CD4-positive, alpha-beta T cell (primary cell): ENCODE measurements at places on chromosomes 12 and 14.

GRCh38 chr14:20580242-20580641, 7.6 kb downstream of the RNASE11 start:
- DNase-seq = no peak

GRCh38 chr12:27924350-27925135, 48.0 kb downstream of the PTHLH start:
- DNase-seq = no peak

DNA sequence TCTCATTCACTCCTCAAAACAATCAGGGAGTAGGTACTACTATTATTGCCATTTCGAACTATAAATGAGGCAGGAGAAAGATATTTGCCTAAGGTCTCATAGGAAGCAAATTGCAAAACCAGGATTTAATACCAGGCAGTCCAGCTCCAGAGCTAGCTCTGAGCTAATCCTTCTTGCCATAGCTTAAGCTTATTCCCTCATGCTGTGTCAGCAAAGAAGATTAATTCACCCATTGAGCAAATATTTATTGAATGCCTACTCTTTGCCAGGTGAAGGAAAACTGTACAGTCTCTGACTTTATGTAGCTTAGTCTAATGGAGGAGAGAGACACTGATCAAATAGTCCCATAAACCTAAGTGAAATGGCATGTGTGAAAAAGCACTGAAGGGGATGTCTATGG, 19.5 kb downstream of the KCNA5 start:
- DNase-seq = no peak

GRCh38 chr14:99838639-99839134, 45.5 kb downstream of the EML1 start:
- no peak for DNase-seq

DNA sequence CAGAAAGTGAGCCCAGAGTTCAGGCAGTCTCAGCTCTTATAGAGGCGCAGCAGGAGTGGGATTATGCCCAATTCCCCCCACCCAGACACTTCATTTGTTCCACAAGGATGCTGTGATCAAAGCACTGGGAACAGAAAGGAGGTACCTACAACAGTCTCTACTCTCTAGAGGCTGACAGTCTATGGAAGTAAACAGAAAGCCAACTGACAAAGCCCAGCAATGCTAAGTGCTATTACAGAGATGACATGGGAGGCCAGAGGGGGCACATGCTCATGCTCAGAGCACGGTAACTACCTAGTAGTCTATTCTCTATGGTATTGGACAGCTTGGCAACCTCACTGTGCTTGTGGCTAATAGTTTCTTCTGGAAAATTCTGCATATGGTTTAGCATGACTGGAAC, 85.9 kb downstream of the STXBP6 start:
- DNase-seq = no peak

DNA sequence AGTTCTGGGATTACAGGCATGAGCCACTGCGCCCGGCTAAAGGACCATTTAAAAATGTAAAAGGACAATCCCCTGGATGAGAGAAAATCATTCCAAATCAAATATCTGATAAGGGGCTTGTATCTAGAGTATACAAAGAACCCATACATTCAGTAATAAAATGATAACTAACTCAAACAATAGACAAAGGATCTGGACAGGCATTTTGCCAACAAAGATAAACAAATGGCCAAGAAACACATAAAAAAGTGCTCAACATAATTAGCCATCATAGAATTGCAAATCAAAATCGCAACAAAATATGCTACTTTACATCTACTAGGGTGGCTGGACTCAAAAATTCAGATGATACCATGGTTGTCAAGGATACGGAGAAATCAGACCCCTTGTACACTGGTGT, 8.5 kb upstream of the BICD1 start:
- DNase-seq = no peak

- no peak for DNase-seq
These were observed 17.1 kb downstream of the PAPLN start for GRCh38 chr14:73254247-73255004.

DNA sequence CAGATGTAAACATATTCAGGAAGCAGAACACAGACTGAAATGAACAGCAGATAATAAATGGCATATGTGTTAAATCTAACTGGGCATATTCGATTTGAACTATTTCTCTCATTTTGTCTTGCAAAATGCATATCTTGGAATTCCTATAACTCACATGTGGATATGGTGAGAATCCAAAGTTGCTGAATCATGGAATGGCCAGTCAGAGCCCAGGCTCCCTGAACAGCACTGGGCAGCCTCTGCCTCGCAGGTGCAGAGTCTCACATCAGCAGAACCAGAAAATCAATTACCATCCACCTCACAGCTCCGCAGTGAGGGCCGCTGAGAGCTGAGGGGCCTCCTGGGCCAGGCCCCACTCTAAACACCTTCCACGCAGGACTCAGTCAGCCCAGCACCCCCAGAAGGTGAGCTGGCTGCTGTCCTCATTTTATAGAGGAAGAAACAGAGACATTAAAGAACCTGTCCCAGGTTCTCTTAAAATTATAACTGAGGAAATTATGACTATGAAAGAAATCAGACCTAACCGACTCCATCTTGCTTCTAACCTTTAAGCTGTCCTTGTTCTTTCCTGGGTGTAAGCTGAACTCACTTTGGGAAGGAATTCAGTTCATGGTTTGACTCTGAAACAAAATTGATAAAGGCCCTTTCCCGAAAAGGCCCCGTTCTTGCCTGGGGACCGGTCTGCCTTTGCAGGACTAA, 269.1 kb upstream of the SFSWAP start:
- DNase-seq = no peak

GRCh38 chr14:39318574-39318973, 84.9 kb downstream of the MIA2 start:
- no peak for DNase-seq

- no peak for DNase-seq
These were observed 75.2 kb upstream of the SCAF11 start for GRCh38 chr12:46065412-46066166.

DNA sequence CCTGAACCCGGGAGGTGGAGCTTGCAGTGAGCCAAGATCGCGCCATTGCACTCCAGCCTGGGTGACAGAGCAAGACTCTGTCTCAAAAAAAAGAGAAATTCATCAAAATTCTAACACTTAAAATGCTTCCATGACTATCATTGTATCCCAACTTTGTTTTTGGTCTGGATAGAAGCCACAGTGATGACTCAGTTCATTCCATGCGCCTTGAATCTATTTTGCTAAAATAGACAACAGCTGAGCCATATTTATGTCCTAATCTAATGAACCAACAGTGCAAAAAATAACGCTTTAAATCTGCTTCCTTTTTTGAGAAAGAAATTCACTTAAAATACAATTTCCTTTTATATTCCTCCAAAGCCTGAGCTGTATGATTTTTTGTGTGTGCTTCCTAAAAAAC, 23.2 kb upstream of the BICD1 start:
- no peak for DNase-seq

GRCh38 chr12:27332714-27333402, at the start of gene BMAL2:
BMAL2 (plus strand) TSS chr12:27332836; CDS start chr12:27333073, 237 bp downstream.
- no peak for DNase-seq

DNA sequence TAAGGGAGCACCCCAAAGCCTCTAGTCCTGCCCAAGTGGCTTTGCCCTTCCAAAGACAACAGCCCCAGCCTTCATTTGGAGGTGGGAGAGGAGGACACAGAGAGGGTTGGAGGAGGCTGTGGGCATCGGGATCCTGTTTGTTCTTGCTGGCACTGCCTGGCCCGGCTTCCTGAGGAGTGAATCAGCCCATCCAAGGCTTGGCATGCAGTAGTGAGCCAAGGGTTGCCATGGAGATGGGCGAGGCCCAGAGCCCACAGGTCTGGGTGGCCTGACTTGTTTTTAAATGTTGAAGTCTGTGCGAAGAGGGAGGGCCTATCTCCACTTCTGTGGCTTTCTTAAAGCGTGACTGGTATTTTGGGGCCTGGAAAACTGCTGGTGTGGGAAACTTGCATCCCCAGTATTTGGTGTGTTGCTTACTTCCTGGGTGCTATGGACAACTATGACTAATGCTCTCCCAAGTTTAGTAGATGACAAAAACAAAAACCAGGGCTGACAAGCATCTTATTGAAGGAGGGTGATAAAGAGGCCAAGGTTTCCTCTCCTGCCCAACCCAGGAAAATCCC, 15.8 kb downstream of the CD9 start:
- DNase-seq = no peak

- no peak for DNase-seq
These were observed 52.0 kb downstream of the PEBP1 start for GRCh38 chr12:118187751-118188435.

GRCh38 chr12:9820281-9820930, 6.9 kb upstream of the KLRF1 start:
- no peak for DNase-seq
